Kidney (tissue), 22 donors: ENCODE measurements at places on chromosomes 1 and 21. TPM values are rescaled to one million over a fixed set of nuclear protein-coding genes. Genes with fewer than 3 reads are reported as not detected.
A peak's percentile ranks its signal among the peaks of the same experiment; 100 is the strongest.

- no peak overlapping the region for H3K4me3 ChIP-seq
- H3K4me1 ChIP-seq: no peaks in the 10 kb centered on the region
- H3K27ac ChIP-seq: no peak overlapping the region
- DNase-seq: no peak
Measured at GRCh38 chr1:23527366-23527765, 3.7 kb downstream of the E2F2 start.

- no peaks in the 10 kb centered on the region for H3K36me3 ChIP-seq
- H3K27ac ChIP-seq: no peak overlapping the region
- H3K4me3 ChIP-seq: no peak overlapping the region
- no peaks in the 10 kb centered on the region for H3K4me1 ChIP-seq
Measured at GRCh38 chr1:76269155-76269554, 194.6 kb downstream of the ST6GALNAC3 start.

- no peaks in the 10 kb centered on the region for H3K36me3 ChIP-seq
- no peak overlapping the region for H3K4me3 ChIP-seq
- no peak overlapping the region for H3K27ac ChIP-seq
- no peak for DNase-seq
Measured at GRCh38 chr1:226111883-226112261, 49.4 kb downstream of the H3-3A start.

- H3K36me3 ChIP-seq: no peaks in the 10 kb centered on the region
- H3K4me1 ChIP-seq: no peaks in the 10 kb centered on the region
- H3K27ac ChIP-seq: no peak overlapping the region
- H3K27me3 ChIP-seq: no peaks in the 10 kb centered on the region
- no peak overlapping the region for H3K4me3 ChIP-seq
- DNase-seq: no peak
Measured at GRCh38 chr1:17295292-17295691, 12.7 kb upstream of the PADI4 start.

The FCRL4 gene
- total RNA-seq: not detected

The PIK3CD gene
- 19.7 TPM for total RNA-seq

DNA sequence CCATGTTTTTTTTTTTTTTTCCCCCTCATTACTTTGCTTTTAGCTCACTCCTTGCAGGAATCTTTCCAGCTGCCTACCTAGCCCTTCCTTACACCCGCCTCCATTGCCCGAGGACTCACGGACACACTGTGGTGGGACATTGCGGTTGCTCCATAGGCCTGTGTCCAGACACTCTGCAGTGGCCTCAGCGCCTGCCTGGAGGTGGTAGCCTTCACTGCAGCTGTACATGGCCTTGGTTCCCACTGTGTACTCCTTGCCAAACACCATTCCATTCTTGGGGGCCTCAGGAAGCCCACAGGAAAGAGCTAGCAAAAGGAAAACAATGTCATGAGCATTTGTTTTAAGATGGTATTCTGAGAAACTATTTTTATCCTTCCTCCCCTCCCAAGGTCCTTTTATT lies 99.9 kb downstream of the ZSCAN20 start:
- no peak overlapping the region for H3K4me3 ChIP-seq
- H3K4me1 ChIP-seq: no peaks in the 10 kb centered on the region
- no peaks in the 10 kb centered on the region for H3K36me3 ChIP-seq
- no peak overlapping the region for H3K27ac ChIP-seq
- H3K27me3 ChIP-seq: no peaks in the 10 kb centered on the region

GRCh38 chr1:206577626-206578025 lies 34.6 kb downstream of the EIF2D start:
- no peaks in the 10 kb centered on the region for H3K4me1 ChIP-seq
- H3K36me3 ChIP-seq: no peaks in the 10 kb centered on the region
- DNase-seq: no peak
- no peak overlapping the region for H3K4me3 ChIP-seq
- H3K27me3 ChIP-seq: no peaks in the 10 kb centered on the region

The GOLT1A gene
- total RNA-seq: 8.9 TPM

- peaks cover 14% of the 10 kb centered on the region for H3K36me3 ChIP-seq
- H3K4me1 ChIP-seq: peaks cover 4% of the 10 kb centered on the region
- no peak overlapping the region for H3K4me3 ChIP-seq
- no peaks in the 10 kb centered on the region for H3K27me3 ChIP-seq
- H3K27ac ChIP-seq: no peak overlapping the region
Measured at GRCh38 chr1:233373226-233373625, 45.7 kb downstream of the MAP3K21 start.

GRCh38 chr1:83583351-83584014 lies 415.4 kb downstream of the TTLL7 start:
- H3K4me1 ChIP-seq: no peaks in the 10 kb centered on the region
- no peak overlapping the region for H3K27ac ChIP-seq
- no peaks in the 10 kb centered on the region for H3K36me3 ChIP-seq
- DNase-seq: no peak

- no peak within 1 kb of the TSS for H3K27ac ChIP-seq
- peaks cover 14% of the 10 kb centered on the region for H3K4me1 ChIP-seq
- no peaks in the 10 kb centered on the region for H3K36me3 ChIP-seq
- H3K27me3 ChIP-seq: no peaks in the 10 kb centered on the region
- peak; percentile 84 for DNase-seq
Measured at GRCh38 chr1:21289700-21290545, at the start of gene ECE1. ECE1 (minus strand) TSS chr1:21290463; CDS start chr1:21290414, 49 bp downstream.

- H3K4me3 ChIP-seq: no peak overlapping the region
- H3K36me3 ChIP-seq: no peaks in the 10 kb centered on the region
- peak overlapping the region; percentile 39 for H3K27ac ChIP-seq
- no peak for DNase-seq
- no peaks in the 10 kb centered on the region for H3K27me3 ChIP-seq
Measured at GRCh38 chr1:94608142-94608851, 66.7 kb upstream of the F3 start.

The AKR7A3 gene
- 6.2 TPM for total RNA-seq

The OR2T11 gene
- 0.57 TPM for total RNA-seq
